NB4 (cell line): ENCODE measurements at places on chromosomes 13 and 19.

- DNase-seq: no peak
Measured at GRCh38 chr13:72561791-72562190, 165.6 kb downstream of the MZT1 start.

DNA sequence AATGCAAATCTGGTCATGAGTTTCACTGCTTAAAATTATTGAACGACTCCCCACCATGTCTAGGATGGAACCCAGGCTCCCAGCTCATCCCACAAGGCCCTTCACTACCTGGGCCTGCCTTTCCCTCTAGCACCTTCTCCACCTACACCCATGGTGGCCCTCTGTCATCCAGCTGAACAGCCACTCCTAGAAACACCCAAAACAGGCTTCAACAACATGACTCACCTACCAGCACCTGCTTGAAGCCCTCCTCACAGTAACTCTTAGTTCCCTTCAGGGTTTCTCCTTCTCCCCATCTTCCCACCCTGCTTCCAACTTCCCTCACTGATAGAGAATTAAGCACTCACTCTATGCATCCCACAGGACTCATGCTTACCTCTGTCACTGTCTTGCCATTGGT is 6.6 kb upstream of the IGFL2 start:
- no peak for DNase-seq

GRCh38 chr19:16372065-16372915 is 47.7 kb downstream of the KLF2 start:
- DNase-seq: no peak

GRCh38 chr19:56547535-56547934 is 8.8 kb downstream of the ZFP28 start:
- no peak for DNase-seq

DNA sequence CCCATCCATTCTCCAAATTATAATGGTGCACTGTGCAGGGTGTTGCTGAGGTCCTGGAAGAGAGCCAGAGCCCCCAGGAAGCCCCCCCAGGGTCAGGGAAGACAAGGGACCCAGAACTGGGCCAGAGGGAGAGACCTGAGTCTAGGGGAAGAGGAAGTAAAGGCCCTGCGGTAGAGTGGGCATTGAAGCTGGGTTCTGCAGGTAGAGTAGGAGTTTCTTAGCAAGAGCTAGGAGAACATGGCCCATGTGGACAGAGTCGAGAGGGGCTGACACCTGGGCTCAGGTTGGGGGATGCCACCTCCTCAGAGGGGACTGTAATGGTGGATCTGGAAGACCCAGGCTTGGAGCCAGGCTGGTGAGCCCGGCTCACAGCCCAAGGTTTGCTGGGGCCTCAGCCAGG is 17.0 kb upstream of the ONECUT3 start:
- no peak for DNase-seq

- DNase-seq: no peak
Measured at GRCh38 chr13:106796280-106797047, 228.5 kb upstream of the ARGLU1 start.

DNA sequence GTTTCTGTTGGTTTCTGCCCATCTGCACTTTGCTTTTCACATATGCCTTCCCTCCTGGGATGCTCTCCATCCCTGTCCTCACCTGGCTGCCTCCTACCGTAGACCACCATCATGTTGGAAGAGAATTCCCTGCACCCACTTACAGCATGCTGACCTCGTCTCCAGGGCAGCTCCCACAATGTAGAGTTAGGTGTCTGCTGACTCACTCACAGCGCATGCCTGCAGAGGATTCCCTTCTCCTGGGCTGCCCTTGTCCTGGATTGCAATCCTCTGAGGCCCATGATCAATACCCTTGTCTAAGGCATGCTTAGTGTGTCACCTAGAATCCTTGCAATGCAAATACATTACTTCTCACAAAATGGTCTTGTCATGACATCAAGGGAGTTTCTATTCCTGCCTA is 43.6 kb downstream of the STOML3 start:
- no peak for DNase-seq

GRCh38 chr19:2775556-2776430 is 7.3 kb downstream of the SGTA start:
- DNase-seq: peak; percentile 73

- DNase-seq: peak; percentile 41
Measured at GRCh38 chr19:17951157-17951989, 15.5 kb upstream of the KCNN1 start.

- DNase-seq: no peak
Measured at GRCh38 chr13:24301434-24301833, 7.9 kb upstream of the C1QTNF9 start.

- no peak for DNase-seq
Measured at GRCh38 chr13:40351537-40352379, 314.7 kb downstream of the FOXO1 start.

GRCh38 chr13:31663880-31664585 is 75.3 kb upstream of the RXFP2 start:
- no peak for DNase-seq

DNA sequence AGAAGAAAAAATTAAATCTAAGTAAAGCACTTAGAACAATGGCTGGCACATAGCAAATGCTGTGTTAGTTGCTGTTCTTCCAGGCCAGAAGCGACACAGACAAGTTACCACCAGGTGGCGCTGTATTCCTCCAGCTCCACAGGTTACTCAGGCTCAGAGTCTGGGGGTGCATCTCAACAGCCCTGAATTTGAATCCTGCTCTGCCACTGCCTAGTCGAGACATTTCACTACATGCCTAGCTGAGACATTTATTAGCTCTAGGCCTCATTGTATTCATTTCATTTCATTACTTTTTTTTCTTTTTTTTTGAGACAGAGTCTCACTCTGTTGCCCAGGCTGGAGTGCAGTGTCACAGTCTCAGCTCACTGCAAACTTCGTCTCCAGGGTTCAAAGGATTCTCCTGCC is 16.4 kb upstream of the CYP2B6 start:
- peak; percentile 69 for DNase-seq

GRCh38 chr19:12800466-12800770 is 1.2 kb downstream of the PRDX2 start:
- no peak for DNase-seq

DNA sequence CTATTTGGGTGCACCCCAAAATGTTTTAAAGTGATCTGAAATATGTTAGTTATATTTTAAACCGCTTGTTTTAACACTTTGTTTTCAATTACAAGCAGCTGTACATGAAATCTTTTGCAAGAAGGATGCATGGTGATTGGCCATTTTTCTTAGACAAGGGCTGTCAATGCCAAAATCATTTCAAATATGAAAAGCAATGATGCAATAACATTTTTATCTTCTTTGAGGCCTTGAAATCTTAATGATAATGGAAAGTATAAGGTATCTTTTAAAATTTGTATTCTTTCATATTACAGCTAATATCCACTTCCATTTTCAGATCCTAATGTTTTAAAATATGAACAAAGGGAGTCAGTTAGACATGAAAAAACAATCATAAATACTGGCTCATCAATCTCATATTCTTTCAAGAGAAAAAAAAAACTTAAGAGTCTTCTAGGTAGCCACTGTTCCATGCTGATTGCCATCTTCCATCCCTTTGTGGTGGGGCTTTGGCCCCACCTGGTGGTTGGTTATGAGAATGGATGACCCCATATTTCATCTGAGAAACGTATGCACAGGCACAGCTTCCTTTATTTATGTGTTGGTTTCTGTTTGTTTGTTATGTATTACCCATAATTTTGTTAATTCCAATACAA is 330.3 kb upstream of the MIR17HG start:
- DNase-seq: peak; percentile 65
